ENCODE measurements at places on chromosomes 4 and X. TPM values are rescaled to one million over a fixed set of nuclear protein-coding genes. Genes with fewer than 3 reads are reported as not detected.

ELF4 gene
- 2.3 TPM for total RNA-seq

DNA sequence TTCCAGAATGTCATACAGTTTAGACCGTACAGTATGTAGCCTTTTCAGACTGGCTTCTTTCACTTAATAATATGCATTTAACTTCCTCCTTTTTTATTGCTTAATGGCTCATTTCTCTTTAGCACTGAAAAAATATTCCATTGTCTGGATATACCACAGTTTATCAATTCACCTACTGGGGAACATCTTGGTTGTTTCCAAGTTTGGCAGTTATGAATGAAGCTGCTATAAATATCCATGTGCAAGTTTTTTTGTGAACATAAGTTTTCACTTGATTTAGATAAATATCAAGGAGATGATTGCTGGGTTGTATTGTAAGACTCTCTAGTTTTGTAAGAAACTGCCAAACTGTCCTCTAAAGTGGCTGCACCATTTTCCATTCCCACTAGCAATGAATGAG, 375.5 kb downstream of the PCDH18 start:
- no peak for DNase-seq

GRCh38 chr4:90419124-90419711, 292.0 kb downstream of the CCSER1 start:
- no peak for DNase-seq

GRCh38 chr4:1209821-1210220, 37.4 kb upstream of the SPON2 start:
- peak; percentile 93 for DNase-seq

- DNase-seq = no peak
These were observed 165.1 kb upstream of the PPARGC1A start for GRCh38 chr4:24054910-24055309.

- DNase-seq = no peak
These were observed 69.2 kb downstream of the HAUS3 start for GRCh38 chr4:2172627-2173231.

LPAR4 gene
- total RNA-seq = 0.15 TPM

GRCh38 chr4:41844327-41844726, 90.9 kb upstream of the TMEM33 start:
- DNase-seq = no peak

GSX2 gene
- not detected for total RNA-seq

- DNase-seq = no peak
These were observed 147.5 kb downstream of the TSPAN5 start for GRCh38 chr4:98510757-98511517.

DNA sequence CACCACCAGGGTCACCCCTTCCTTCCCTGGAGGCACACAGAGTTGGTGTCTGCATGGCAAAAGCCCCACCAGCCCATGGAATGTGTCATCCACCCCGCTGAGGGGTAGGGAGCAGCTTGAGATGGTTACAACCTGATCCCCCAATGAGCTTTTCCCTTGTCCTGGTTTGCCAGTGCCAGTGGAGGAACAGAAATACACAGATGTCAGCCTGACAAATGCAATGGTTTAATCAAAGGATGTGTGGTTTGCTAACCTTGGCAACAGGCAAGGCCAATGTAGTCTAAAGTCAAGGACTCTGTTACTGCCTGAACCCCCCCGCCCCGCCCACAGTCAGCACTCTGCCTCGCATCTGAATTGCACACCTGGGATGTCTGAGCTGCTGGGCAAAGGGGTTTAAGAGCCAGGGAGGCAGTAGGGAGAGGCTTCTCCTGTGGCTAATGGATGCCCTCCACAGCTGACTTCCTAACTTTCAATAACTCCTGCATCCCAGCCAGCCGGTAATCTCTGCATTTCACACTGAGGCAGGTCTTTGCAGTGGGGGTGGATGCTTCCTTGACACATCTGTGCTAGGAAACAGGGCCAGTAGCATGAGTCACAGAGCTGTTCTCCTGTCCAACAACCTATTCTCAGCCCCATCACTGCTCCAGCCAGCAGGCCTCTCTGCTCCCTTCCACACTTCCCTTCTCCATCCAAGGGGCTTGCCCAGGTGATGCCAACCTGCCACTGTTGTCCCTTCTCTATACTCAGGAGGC, 137.5 kb downstream of the AMMECR1 start:
- DNase-seq = peak; percentile 38

DNA sequence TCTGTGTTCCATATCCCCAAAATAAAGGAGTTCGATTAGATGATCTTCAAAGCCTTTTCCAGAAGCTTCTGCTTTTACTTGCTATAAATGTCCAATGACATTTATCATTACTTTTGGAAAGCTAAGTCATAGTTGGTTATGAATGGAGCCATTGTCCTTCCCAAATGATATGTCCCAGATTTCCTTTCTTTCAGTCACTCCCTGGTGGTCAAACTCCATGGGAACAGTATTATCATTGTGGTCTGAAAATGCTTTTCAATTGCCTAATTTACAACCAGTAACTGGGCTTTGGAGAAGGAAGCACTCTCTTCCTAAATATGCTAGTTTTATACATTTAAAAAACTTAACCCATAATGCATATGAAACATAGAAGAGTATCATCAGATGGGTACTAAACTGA, 571.5 kb upstream of the AMOT start:
- DNase-seq = no peak

DNA sequence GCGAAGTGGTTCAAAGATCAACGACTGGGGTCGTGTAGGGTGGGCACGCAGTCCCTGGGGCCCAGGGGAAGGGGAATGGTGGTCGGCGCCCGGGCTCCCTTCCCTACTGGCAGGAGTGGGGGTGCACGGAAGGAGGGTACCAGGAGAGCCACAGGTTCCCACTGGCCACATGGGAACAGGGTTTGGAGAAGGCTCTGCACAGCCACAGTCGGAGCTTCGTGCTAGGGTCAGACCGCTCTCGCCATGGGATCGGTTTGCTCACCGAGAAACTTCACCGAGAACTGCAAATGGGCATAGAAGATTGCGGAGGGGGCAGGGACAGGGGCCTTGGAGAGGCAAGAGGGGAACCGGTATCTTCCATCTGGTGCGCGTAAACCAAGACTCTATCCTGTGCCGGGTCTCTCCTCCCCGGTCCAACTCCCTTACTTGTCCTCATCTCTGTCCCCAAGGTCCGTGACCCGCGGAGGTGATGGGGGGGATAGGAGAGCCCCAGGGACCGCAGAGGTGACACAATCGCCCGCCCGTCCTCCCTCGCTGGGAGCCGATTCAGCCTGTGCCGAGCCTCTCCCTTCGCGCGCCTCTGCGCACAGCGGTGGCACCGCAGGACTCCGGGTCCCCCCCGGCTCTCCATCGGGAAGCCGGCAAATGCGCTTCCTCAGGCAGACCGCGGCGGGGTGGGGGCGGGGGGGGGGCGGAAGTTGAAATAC, 1.0 kb downstream of the SCD5 start:
- peak; percentile 47 for DNase-seq

GRCh38 chr4:184064877-184065276, 152.8 kb downstream of the ENPP6 start:
- no peak for DNase-seq

DNA sequence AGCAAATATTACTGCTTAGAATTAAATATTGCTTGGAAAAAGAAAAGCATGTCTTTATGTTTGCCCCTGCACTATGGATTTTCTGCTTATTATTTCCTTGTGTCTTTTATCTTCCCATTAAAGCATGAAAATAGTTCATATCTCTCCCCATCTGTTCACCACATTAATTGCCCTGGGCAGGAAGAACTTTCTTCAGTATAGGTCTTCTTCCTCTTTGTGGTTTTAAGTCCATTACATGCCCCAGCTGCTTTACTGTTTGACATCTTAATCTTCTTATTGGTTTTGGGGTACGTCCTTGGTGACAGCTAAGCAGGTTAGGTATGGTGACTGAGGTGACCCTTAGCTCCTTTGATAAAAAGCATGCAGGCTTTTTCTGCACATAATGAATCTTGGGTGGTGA, 157.3 kb downstream of the AASDH start:
- DNase-seq = no peak

GRCh38 chr4:156481845-156482244, 489.8 kb downstream of the PDGFC start:
- no peak for DNase-seq

DNA sequence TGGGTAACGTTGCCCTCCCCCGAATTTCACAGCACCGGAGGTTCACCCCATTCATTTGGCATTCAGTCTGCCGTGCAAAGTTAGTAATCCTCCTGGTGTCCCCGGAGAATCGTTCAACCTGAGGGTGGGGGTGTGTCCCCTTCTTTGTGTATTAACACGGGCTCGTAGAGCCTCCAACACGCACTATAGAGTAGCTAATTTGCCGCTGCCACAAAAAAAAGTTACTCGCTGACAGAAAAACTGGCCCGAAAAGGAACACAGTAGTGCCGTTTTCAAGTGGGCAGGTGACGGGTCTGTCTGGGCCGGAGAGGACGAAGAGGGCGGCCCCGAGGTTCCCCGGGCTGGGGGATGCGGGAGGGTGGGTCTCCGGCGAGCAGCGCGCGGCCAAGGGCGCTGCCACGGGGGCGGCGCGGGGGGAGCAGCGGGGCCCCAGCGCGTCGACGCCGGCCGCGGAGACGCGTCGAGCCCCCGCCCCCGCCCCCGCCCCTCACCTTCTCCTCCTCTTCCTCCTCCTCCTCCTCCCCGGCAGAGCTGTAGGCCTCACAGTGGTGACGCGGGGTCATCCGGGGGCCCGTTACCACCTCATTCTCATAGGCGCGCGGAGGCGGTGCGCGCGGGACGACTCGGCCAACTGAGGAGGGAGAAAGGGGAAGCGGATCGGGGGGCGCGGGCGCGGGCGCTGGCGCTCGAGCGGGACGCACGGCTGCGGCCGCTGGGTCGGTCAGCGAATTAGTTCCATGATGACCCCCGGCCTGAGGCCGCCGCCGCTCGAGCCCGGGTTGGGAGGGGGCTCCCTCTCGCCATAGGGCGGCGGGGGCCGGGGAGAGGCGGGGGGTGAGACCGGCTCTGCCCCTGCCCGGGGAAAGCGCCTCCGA, 571 bp downstream of the CCNI start:
- DNase-seq = peak; percentile 88

- DNase-seq = no peak
These were observed 164.9 kb downstream of the MAML3 start for GRCh38 chr4:139988863-139989765.

DHRSX gene
- 38.4 TPM for total RNA-seq

DNA sequence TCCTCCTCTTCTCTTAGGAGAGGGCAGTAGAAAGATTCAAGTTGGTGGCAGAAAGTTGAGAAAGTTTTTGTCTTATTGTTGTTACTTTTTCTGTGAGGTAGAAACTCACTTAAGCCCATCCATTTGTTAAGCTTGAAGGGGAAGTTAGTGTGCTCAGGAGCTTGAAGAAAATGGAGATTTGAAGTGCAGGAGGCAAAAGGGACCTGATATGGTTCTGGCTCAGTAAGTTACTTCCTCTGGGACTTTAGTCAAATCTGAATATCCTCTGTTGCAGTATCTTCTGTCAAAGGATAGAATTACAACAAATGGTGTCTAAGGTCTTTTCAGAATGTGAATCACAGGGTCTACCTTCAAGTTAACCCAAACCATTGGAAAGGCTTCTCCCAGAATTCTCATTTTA, 46.2 kb downstream of the CXCL13 start:
- no peak for DNase-seq

APOOL gene
- total RNA-seq = 54.1 TPM

Data from left ventricle myocardium superior (tissue), 1 donor.